COR-L47 (cell line): ENCODE measurements at places on chromosomes 3 and 15.

- DNase-seq: no peak
Observed at GRCh38 chr3:123447749-123448517, 957 bp downstream of the ADCY5 start.

GRCh38 chr3:39494781-39495180 is 27.3 kb downstream of the MOBP start:
- no peak for DNase-seq

DNA sequence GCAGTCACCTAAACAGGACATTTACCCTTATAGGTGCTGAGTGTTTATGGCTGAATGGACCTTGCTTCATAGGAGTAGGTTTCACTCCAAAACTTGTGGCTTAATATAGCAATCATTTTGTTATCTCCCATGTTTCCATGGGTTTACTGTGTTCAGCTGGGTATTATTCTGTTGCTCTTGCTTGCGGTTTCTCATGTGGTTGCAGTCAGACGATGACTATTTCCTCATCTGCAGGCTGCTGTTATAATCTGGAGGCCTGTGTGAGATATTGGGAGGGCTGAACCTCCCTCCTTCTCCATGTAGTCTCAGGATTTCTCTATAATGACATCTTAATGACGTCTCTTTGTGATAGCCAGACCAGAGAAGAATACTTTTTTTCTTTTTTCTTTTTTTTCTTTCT is 98.1 kb downstream of the ZPLD1 start:
- DNase-seq: no peak

- DNase-seq: no peak
Observed at GRCh38 chr3:152256851-152257562, 11.7 kb upstream of the MBNL1 start.

GRCh38 chr3:100561459-100562158 is 47.8 kb upstream of the ADGRG7 start:
- DNase-seq: no peak

DNA sequence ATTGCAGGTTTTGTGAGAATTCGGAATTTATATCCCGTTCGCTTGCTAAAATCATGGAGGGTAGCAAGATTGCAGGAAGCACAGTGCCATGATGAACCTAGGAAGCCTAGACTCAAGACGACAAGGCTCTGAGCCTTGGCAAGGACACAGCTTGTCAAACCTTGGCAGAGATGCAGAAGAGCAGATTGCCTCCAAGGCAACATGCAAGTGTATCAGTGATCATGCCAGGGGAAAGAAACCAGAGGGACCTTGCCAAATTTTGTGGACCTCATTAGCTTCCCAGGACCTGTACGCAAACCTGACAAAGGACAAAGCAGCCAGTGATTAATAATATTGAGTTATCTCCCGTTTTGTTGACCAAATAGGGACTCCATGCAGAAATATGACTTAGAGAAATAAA is 159.7 kb downstream of the GOLIM4 start:
- DNase-seq: peak; percentile 21

- DNase-seq: no peak
Observed at GRCh38 chr15:70034596-70034995, 63.1 kb downstream of the TLE3 start.

GRCh38 chr3:13332740-13333139 is 87.4 kb downstream of the NUP210 start:
- no peak for DNase-seq

GRCh38 chr15:93044301-93045190 is 44.5 kb downstream of the RGMA start:
- DNase-seq: no peak

DNA sequence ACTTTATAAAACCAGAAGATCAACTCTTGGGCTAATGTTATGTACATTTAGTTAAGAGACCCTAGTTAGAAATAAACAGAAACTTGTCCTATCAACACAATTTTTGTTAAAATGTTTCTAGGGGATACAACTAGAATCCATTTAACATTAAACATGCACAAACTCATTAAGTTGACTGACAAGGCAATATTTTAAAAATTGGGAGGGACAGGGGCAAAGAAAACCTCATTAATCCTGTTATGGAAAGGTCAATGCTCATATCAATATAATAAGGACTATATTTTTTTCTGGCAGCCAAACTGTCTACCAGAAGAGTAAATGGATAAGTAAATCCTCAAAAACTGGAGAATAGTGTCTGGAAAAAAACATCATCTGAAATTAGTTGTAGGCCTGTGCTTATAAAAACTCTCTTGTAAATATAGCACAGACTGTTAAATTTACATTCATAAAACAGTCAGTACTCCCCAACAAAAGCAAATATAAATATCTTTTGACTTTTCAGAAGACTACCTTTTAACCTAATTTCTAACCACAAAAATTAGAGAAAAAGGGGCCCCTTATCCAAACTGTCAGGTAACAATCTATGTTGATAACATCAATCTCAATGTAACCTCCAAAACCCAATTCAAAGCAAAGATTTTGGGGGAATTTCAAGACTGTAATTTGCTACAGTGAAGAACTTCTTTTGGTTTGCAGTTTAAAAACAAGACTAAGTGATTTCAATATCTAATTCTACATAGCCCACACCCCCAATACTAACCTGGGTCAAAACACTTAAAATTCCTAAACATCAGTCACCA is 4.2 kb downstream of the TRA2B start:
- DNase-seq: no peak

- no peak for DNase-seq
Observed at GRCh38 chr3:89367166-89367565, 259.7 kb downstream of the EPHA3 start.

GRCh38 chr3:120661945-120662344 is 20.1 kb downstream of the HGD start:
- no peak for DNase-seq

- DNase-seq: no peak
Observed at GRCh38 chr3:96434651-96435050, 379.7 kb upstream of the EPHA6 start.

DNA sequence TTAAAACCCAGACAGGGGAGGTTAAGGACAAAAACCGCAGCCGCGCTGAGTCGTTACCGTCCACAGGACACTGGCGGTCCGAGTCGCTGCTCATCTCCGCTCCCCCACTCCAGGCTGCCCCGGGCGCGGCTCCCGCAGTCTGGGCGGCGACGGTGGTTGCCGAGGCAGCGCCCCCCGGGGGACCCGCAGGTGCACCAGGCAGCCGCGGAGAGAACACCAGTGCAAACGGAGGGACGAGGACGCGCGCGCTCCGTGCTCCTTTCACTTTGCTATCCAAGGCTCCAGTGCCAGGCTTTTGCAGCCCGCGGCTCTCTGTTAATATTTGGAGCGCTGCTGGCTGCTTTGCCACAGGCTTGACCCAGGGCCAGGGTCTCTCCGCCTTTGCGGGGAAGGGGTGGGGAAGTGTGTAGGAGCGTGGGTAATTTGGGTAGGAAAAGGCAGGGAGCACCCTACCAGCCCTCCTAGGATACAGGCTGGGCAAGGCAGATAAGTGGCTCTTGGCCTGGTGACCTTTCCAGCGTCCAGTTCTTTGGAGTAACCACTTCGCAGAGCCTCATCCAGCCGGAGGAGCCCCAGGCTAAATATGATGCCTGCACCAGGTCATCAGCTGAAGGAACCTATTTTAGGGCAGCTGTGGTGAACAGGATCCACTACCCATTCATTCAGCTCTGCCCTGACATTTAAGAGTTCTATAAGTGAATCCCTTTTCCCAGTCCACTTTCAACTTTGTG is at the start of gene GADL1:
TSS of gene GADL1 (minus strand) at position 141 of the 731 bp plus-strand sequence. CDS start at position 94, 47 bp downstream.
- peak; percentile 80 for DNase-seq

DNA sequence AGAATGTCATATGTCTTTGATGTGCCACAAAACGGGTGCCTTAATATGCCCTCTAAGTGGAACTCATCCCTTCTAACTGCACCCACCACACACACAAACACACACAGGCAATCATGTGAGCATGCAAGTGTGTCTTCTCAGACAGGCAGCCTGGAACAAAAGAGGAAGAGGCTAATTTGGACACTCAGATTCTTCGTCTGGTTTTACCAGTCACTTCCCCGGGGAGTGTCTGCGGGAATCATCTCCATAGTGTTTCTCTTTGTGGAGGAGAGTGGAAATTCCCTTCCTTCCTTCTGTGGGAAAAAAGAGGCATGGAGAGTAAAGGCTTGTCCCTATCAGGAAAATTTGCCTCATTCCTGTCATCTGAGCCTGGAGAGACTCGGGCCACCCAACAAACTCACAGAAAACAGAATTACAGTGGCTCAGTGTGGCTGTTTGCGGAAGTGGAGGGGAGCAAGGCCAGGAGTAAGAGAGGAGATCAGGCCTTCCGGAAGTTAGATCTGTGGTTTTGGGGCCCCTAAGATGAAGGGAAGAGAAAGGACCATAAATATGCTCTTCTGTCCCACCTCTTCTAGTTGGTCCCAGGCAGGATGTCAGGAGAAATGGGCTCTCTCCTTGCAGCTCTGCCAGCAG is 212.6 kb upstream of the SEMA6D start:
- no peak for DNase-seq

DNA sequence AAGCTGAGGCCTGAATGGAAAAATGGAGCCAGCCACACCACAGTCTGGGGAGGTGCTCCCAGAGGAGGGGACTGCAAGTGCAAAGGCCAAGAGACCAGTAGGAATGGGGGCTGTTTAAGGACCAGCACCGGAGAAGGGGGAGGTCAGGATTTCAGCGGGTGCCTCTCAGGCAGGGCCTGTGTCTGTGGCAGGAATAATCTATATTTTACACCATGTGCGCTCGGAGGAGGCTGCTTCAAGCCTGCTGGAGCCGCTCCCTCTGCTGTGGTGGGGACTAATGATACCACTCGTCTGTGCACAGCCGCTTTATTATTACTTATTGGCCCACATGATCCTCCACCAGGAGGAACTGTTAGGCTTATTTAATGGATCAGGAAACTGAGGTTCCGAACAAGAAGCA is 45.3 kb downstream of the TPRA1 start:
- no peak for DNase-seq

GRCh38 chr3:25511972-25512721 is 84.1 kb downstream of the RARB start:
- no peak for DNase-seq

DNA sequence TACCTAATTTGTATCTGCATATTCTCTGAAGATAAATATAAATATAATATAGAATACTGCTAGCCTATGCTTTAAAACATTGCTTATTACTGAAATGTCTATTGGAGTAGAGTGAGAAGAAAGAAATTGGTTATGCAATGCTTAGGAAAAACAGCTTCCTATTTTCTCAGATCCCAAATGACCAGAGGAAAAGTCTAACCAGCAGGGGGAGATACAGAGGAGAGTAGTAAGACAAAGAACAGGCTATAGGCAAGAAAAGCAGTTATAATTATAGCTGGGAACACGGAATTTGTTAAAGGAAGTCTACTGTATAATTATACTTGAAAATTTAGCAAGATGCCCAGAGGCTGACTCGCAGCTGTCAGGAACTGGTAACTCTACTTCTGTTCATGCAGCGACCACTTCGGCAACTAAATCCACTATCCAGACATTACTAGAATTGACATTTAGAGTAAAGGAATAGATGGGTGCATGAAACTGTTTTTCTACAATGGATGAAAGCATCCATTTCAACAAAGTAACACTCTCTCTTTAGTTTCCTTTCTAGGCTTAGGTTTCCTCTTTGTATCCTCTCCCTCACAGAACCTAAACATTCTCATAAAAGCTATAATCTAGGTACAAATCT is 97.2 kb downstream of the TBC1D5 start:
- peak; percentile 22 for DNase-seq

DNA sequence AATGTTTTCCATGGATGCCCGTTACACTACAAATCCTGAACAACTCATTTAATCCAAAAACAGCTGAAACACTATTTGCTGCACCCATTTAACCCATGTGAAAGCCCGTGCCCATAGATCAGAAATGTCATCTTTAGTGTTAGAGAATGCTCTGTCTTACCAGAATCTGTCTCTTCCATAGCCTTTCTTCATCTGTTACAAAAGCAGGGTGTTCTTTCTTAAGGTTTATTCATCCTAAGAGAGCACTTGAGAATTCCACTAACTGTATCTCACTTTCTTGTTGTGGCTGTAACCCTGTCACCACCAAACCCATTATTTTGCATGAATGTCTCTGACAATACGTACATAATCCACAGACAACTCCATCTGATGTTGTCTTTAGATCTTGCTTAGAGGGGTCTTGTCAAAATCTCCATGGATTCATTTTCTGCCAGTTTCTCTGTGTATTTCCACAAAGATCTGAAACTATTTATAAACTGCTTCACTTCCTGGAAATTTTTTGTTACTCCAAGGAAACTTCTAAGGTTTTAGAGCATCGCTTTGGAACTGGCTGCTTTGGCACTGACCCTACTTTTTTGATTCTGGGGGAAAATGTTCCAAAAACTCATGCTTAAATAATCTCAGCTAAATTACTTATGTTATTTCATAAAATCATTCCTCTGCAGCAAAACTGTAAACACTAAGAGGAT is 167.8 kb upstream of the CCDC54 start:
- DNase-seq: no peak

DNA sequence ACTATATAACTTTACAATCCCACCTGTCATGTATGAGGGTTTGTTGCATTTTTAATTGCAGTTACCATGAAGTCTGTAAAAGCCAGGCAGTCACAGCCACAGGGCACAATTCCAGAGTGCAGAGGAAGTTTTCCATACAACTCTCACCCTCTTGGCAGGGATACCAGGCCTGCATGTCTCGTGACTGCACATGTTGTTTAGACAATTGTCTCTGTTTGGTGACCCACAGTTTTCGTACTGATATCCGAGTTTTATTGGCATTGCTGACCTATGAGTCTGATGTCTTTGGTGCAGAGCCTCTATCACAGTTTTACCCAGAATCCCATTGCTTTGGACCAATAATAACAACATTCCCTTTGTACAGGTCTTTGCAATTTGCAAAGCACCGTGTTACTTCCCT is 24.9 kb upstream of the MYZAP start:
- DNase-seq: no peak

GRCh38 chr3:197335428-197336132 is 37.2 kb upstream of the DLG1 start:
- DNase-seq: no peak

DNA sequence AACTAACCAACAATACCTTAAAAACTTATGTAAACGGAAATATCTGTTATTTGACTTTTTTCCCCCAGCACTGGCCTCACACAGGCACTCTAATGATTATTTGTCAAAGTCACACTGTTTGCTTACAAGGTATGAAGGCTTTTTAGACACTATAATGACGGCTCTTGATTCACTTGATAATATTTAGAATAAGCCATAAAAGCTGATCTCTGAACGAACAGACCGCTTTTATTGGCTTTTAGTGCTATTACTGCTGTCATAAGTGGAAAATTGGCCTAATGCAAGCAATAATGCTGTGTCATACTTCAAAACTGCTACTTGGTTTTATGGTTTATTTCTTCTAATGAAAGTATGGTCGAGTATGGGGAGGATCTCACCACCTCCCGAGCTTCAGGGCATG is 35.1 kb downstream of the MDFIC2 start:
- DNase-seq: no peak

DNA sequence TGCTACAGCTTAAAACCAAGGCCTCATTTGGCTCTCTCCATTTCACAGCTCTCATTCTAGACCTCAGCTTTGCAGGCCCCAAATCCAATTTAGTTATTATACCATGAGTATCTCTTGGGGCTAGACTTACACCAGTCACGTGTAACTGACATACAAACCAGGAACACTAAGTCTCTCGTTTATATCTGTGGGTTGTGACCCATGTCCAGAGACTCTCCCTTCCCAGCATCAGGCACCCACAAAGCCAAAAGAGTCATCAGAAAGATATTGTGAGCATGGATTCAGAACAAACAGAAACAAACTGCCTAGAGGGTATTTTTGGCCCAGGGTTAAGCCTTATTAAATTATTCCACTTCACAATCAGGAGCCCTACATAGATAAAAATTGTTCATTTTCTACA is 5.6 kb upstream of the CCDC13 start:
- DNase-seq: no peak
